NCI-H1417 (cell line): ENCODE measurements at places on chromosomes 12 and 14.
A peak's percentile ranks its signal among the peaks of the same experiment; 100 is the strongest.

GRCh38 chr12:130626601-130627000, 89.5 kb downstream of the RIMBP2 start:
- no peak for DNase-seq

GRCh38 chr14:101357559-101358319, 203.6 kb upstream of the DIO3 start:
- no peak for DNase-seq

DNA sequence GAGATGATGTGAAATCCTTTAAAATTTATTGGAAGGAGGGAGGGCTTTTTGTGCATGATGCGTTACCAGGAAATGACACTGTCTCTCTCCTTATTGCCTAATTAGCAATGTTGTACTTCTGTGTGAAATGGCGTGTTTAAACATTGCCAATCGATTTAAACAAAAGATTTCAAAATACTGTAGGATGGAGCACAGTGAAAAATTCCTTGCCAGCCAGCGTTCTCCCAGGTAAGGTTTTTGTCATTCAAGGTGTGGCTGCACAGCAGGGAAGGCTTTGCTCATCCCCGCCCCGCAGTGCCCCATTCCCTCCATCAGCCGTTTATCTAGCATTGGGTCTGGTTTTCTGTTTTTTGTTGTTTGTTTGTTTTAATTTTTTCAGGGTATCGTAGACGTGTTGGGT, 137.3 kb downstream of the CACNA1C start:
- no peak for DNase-seq

- no peak for DNase-seq
These were observed 19.1 kb upstream of the MAPKAPK5 start for GRCh38 chr12:111822886-111823285.

GRCh38 chr14:86491743-86492142, 961.8 kb downstream of the FLRT2 start:
- no peak for DNase-seq

DNA sequence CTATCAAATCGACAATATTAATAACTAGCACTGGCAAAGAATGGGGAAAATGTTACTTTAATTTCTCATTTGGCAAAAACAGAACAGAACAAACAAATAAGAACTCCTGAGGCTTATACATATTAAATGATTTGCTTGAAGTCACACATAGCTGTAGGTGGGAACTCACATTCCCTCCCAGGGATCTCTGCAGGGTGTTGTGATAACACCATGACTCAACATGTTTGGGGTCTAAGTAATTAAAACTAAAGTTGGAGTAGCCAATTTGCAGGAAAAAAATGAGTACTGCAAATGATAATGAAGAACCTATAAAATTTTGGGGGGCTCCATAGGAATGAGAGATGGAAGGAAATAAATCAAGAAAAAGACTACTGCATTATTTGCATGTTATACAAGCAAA, 27.5 kb downstream of the UNC79 start:
- DNase-seq, result no peak

DNA sequence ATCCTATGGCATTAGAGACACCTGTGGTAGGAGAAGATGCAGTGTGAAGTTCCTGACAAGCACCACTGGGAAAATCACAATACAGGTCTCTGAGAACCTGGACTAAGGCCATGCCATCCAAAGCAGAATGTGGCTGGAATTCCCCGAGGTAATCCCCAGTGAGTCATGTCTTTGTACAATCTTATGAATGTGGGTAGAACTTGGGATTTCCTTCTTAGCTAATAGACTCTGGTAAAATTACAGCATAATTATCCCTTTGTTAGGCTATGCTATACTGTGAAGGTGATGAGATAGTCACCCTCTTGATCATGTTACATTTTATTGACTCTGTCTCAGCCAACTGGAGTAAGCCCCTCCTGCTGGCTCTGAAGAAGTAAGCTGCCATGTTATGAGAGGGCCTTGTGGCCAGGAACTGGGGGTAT, 224.3 kb upstream of the DCN start:
- peak; percentile 12 for DNase-seq

GRCh38 chr14:98684468-98684867, 587.5 kb downstream of the BCL11B start:
- no peak for DNase-seq

DNA sequence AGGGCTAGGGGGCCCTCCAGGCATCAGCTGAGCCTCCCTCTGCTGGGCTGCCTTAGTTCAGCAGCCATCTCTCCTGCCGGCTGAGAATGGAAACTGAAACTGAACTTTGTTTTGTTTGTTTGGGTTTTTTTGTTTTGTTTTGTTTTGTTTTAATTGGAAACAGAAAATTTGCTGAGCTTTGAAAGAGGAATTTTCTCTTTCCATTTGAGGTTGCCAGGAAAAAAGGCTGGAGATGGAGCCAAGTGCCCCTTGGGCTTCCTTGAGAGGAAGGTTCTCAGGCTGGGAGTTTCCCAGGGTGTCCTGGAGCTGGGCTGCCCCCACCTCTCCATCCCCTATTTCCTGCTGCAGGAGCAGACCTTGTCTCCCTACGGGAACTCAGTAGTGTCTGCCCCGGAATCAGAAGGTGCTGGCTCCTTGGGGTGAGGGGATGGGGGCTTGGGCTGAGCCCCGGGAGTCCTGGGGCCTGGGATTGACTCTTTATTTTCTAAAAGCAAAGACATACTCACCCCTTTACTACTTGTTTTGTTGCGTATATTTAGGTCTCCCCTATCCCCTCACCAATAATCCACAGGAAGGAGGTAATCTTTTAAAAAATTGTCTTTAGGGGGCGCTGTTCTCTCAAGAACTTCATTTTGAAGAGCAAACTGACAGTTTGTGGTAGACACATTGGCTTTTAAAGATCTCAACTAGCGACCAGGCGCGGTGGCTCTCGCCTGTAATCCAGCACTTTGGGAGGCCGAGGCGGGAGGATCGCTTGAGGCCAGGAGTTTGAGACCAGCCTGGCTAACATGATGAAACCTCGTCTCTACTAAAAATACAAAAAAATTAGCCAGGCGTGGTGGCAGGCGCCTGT, 21.3 kb upstream of the OASL start:
- DNase-seq, result peak; percentile 57

DNA sequence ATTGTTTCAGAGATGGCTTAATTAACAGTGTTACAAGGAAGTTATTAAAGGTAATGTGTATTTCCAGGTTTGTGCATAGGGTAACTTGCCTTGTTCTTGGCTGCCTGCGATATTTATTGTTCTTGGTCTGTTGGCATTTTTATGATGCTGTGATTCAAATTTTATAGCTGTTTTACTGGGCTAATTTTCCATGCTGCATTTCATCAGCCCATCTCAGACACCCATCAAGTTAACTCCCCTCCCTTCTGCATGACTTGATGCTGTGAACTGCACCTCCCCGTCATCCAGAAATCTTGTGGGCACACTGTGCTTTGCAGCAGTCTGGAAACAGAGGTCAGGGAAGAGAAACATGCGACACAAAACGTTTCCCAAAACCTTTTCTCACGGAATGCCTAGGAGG, 1049.2 kb downstream of the AACS start:
- DNase-seq, result no peak

GRCh38 chr14:47194055-47194454, 481.4 kb downstream of the MDGA2 start:
- DNase-seq, result no peak

GRCh38 chr14:97942921-97943320, 1145.7 kb downstream of the VRK1 start:
- DNase-seq, result no peak

GRCh38 chr12:93571925-93572711, at the start of gene SOCS2:
Gene SOCS2 (plus strand): TSS chr12:93572675. CDS start chr12:93572898, 223 bp downstream.
- DNase-seq, result peak; percentile 16

GRCh38 chr12:110229409-110229808, 51.6 kb upstream of the ATP2A2 start:
- DNase-seq, result no peak

- DNase-seq, result no peak
These were observed 111.8 kb downstream of the PRKCH start for GRCh38 chr14:61433169-61433568.

- no peak for DNase-seq
These were observed 81.1 kb upstream of the ESRRB start for GRCh38 chr14:76294876-76295275.

- DNase-seq, result no peak
These were observed 685.9 kb upstream of the USP15 start for GRCh38 chr12:61574339-61574738.

GRCh38 chr14:86388216-86388615, 858.3 kb downstream of the FLRT2 start:
- no peak for DNase-seq

DNA sequence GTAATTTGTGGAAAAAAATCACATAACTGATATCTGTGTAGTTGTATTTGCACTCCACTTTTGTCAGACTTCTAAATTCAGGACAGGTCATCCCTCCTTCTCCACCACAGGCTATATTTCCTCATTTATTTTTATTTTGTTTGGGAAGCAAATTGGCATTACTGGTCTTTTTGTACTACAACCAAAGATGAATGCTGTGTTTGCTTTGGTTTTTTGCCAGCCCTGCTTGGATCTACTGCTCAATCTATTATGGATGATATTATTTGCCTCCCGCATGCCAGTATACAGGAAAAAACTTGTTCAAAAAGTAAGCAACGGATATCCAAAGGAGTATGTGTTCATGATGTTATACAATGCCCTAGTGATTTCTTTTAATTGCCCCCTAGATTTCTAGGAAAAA, 948.8 kb downstream of the TRHDE start:
- peak; percentile 23 for DNase-seq

DNA sequence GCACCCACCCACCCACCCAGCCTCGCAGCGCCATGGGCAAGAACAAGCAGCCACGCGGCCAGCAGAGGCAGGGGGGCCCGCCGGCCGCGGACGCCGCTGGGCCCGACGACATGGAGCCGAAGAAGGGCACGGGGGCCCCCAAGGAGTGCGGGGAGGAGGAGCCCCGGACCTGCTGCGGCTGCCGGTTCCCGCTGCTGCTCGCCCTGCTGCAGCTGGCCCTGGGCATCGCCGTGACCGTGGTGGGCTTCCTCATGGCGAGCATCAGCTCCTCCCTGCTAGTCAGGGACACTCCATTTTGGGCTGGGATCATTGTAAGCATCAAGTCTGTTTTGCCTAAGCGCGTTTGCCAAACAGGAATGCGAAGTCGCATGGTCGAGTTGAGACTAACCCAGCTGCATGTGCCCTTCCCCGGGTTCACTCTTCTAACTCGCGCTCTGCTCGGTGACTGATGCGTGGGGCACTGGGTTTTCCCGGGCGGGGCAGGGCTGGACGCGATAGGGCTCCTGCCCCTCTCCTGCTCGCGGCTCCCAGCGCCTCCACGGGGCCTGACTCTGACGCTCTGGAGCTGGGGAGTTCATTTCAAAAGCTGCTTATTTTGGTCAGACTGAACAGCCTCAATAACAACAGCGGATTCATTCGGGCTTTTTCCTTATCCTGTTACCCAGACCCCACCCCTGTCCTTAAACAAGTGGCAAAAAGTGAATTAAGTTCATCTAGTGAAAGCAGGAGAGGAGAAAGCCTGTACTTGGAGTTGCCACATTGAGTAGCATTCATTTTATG, 458 bp downstream of the SSPN start:
- peak; percentile 77 for DNase-seq

DNA sequence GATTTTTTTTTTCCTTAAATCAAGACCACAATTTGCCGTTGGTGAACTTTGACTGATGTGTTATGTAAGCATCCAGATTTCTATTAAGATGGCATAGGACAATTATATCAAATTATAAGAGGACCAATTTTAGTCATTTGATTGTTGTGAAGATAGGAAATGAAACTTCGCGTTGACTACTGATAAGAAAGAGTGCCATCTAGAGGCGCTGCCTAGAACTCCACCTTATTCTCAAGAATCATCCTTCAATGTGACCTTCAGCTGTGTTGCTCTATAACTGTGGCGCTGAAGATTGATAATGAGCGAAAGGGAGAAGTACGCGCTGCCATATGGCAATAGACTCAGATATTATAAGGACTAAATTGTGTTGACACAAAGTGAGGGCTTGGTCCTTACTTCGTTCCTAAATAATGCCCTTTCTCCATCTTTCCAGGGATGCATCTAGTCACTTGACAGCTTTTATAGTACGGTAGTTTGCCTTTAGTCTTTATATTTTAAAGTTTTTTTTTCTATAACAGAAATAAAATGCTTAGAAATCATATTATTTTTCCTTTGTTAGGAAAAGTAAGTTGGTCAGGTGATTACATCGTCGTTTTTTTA, 350.8 kb upstream of the STXBP6 start:
- peak; percentile 35 for DNase-seq

GRCh38 chr14:82621881-82622450, 1088.3 kb upstream of the SEL1L start:
- DNase-seq, result no peak

DNA sequence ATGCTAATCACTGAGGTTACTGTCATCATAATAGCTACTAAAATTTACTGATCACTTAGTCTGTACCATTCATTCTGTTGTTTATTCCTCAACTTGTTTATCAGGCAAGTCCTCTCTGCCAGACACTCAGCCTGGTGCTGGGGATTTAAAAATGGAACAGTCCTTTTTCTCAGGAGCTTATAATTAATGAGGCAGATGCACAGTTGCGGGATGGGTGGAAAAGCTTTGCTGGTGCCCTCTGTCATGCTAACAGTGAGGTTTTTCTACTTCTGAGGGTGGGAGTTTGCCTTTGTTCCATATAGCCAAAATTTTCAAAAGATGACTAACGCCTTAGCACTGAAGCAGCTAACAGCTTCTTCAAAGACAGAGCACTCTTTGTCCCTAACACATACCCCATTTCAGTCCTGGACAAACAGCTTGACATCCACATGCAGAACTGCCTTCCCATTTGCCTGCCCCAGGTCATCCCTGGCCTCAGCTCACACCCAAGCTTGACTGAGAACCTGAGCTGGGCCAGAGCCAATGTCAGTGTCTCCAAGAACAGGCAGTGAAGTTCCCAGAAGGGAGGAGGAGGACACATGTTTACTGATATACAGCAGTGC, 30.8 kb upstream of the HSPB8 start:
- DNase-seq, result no peak

DNA sequence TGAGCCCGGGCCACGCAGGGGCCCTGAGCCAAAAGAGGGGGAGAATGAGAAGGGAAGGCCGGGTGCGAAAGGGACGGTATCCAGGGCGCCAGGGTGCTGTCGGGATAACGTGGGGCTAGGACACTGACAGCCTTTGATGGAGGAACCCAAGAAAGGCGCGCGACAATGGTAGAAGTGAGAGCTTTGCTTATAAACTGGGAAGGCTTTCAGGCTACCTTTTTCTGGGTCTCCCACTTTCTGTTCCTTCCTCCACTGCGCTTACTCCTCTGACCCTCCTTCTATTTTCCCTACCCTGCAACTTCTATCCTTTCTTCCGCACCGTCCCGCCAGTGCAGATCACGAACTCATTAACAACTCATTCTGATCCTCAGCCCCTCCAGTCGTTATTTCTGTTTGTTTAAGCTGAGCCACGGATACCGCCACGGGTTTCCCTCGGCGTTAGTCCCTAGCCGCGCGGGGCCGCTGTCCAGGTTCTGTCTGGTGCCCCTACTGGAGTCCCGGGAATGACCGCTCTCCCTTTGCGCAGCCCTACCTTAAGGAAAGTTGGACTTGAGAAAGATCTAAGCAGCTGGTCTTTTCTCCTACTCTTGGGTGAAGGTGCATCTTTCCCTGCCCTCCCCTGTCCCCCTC, 3.0 kb downstream of the SSTR1 start:
- DNase-seq, result no peak

DNA sequence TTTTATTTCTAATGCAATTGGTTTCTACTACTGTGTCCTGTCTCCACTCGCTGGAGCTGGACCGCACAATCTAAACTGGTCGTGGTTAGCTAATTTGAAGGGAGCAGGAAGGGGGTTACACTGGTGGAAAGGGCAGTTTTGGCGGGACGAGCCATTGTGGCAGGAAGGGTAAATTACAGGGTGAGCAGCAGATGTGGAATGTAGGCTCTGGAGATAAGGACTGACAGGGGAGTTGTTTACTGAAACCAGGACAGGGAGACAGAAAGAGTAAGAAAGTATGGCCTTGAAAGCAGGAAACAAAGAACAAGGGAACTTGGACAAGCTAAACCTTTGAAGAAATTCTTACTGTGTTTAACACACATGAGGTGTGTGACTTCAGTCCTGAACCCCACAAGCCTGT, 147.8 kb downstream of the ATXN7L3B start:
- DNase-seq, result no peak
